Hematopoietic multipotent progenitor cell treated with erythropoietin and hydrocortisone succinate and interleukin-3 and kit ligand, for 4 days (in vitro differentiated cells): ENCODE measurements at places on chromosomes 6 and 20.

DNA sequence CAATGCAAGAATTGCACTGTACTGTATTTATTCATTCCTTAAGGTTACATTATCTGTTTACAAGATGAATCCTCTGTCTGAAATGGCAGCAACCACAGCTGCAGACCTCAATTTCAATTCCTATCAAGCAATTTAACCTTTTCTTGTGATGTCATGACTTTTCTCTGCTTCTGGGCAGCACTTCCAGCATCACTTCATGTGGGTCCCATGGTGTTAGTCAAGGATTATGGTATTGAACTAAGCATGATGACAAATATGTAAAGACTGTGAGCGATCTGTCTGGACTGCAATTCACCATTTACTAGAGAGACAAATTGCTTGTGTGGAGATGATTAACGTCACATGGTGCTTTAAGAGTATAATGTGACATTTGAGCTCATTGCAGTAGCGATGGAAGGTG is 90.5 kb upstream of the CCN2 start:
- no peak for DNase-seq

GRCh38 chr6:1247056-1247455 is 64.8 kb upstream of the FOXQ1 start:
- no peak for DNase-seq

- DNase-seq, result no peak
Observed at GRCh38 chr20:4819901-4820300, 98.2 kb downstream of the PRND start.

- no peak for DNase-seq
Observed at GRCh38 chr6:123527406-123527805, 109.3 kb downstream of the TRDN start.

- no peak for DNase-seq
Observed at GRCh38 chr6:105111871-105112270, 67.9 kb downstream of the POPDC3 start.

- DNase-seq, result no peak
Observed at GRCh38 chr6:45398075-45398813, 20.5 kb upstream of the SUPT3H start.

DNA sequence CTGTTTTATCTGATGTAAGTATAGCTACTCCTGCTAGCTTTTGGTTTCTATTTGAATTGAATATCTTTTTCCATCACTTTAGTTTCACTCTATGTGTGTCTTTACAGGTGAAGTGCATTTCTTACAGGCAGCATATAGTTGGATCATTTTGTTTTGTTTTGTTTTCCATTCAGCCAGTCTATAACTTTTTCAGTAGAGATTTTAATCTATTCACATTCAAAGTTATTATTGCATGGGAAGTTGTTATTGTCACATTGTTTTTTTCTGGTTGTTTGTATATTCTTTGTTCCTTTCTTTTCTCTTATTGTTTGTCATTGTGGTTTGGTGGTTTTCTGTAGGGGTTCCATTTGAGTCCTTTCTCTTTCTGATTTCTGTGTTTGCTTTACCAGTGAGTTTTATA is 151.2 kb downstream of the PDE10A start:
- DNase-seq, result no peak

- DNase-seq, result no peak
Observed at GRCh38 chr20:47412083-47412482, 55.6 kb upstream of the ZMYND8 start.

DNA sequence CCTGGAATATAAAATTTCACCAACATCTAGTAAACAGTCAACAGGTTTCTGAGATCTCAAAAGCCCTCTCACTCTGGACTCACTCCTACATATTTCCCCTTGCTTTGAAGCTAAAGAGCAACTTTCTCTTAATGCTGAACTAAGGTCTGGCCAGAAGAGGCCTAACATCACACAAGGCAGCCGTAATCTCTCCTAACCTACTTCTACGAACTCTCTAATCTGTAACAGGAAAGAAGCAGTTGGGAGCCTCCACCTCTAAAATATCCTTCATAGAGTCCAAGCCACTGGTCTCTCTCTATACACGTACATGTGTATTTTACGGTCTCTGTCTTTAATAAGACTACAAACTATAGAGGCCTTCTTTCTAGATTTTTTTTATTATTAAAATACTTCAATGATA is 72.0 kb downstream of the REV3L start:
- DNase-seq, result peak; percentile 50

DNA sequence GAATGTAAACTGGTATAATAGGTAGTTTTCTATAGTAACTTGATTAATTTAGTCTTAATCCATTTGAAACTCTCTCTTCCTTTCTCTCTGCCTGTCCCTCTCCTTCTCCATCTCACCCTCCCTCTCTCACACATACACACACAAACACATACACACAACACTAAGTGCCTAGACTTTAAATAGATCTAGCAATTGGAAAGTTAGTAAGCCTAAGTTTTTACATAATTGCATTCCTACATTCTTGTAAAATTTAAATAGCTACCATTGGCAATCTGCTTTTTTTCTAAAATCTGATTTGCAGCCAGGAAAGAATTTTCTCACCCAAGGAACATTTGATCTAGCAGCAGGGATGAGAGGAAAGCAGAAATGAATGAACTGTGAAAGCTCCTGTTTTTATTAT is 15.7 kb downstream of the GFRA4 start:
- DNase-seq, result no peak

DNA sequence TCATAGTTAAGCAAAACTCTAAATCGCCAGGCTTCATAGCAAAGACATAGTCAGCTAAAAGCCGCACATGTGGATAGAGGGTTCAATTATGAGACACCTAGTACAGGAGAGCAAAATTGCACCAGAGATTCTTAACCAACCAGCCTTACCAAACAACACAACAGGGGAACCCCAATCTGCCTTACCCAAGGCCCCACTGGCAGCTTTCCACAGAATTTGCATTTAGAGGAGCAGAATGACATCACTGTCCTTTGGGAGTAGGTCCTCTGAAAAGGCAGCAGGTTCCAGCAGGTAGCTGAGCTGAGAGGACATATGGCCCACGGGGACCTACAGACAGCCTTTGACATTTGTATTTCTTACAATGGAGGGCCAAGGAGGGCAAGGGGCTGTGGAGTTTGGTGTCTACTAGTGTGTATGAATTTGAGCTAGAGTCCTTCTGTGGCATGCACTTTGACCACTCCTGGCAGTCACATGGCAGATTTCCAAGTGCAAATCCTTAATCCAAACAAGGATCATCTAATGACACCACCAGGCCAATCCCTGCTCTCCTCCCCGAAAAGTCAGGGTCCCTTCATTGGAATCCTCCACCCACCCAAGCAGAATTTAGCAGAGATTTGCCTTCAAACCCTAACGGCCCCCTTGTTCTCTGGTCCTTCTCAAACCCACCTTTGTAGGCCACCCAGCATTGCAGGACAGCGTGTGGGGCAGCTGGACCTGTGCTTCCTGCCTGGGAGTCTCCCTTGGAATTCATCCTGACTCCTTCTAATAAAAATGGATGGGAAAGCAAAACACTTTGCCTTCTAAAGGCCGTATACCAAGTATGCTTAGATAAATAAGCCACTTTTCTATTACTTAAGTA is 171.2 kb upstream of the SUPT3H start:
- DNase-seq, result no peak

- DNase-seq, result no peak
Observed at GRCh38 chr6:169807699-169808607, 56.5 kb downstream of the ERMARD start.

DNA sequence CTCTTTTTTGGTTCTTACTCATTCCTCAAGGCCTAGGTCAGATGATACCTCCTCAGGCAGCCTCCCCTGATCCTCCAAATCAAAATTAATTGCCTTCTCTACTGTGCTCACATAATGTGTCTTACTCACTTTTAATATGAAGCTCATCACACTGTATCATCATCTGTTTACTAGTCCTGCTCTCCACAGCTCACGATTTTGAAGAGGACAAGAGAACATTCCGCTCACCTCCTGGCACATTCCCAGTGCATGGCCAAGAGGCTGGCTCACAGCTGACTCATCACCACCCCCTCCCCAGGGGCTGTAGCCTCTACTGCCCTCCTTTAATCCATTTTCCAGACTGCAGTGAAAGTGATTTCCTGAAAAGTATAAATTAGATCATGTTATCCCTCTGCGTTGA is 133.1 kb downstream of the ALDH8A1 start:
- no peak for DNase-seq

DNA sequence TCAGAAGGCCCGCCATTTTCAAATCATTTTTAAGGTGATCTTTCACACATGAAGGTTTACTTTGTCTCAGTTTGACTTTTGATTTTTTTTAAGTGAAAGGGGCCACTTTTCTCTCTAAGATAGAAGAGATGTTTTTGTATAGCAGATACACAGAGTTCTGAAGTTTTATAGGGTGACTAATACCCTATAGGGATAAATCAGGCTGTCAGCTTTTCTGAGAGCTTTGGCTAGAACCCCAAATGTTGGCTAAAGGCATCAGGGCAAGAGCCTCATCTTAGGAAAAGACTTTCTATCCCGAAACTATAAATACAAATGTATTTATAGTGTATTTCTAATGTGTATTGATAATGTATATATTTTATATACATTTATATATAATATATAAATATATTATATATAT is 181.4 kb downstream of the TBX18 start:
- no peak for DNase-seq

GRCh38 chr6:100633096-100633777 is 168.5 kb upstream of the SIM1 start:
- DNase-seq, result no peak

DNA sequence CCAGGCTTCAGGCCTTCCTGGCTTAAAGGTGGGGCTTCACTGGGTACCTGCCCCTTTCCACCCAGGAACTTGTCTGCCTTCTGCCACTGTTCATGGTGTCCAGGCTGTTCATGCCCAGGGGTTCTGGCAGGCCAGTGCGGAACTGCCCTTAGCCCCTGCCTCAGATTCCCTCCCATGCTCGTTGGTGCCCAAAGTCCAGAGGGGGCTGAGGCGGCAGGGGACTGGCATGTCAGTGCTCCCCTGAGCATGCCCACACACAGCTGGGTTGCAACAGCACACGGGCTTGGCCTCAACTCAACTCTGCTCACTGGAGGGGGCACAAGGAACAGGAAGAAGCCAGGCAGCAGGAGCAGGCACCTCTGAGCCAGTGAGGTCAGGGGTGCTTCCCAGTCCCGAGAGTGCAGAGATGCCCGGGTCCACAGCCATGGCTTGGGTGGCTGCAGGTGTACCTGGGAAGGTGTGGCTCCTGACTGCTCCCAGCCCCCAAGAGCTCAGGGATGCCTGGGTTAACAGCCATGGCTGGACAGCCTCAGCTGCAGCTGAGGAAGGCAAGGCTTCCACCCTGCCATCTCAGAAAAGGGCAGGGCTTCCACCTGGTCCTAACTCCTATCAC is 845.9 kb downstream of the EYS start:
- no peak for DNase-seq

DNA sequence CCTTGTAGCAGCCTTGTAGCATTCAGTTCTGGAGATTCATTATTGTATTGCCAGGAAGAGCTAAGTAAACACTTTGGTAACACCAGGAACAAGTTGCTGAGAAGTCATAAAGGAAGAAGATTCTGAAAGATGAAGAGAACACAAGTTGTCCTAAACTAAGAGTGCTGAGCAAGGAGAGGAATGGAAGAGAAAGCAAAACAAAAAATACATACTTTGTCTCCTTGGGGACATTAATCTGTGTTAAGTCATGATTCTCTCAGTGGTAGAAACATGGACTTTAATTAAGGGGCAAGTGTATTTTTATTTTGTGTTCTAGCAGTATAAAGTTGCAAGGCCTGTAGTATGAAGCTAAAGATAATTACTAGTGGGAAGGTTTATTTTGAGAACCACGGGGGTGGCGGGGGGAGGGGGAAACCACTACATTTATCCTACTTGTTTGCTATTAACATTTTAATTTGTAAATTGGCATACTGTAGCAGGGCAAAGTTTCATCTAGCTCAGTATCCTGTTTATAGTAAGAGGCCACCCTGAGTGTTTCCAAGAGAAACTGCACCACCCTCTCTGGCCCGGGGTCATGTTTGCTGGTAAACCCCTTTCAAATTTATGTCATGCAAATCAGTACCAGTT is 463.0 kb downstream of the CDKAL1 start:
- DNase-seq, result no peak

GRCh38 chr6:161458201-161458951 is 184.5 kb upstream of the AGPAT4 start:
- DNase-seq, result no peak

GRCh38 chr6:74287932-74288331 is 591.9 kb downstream of the CD109 start:
- no peak for DNase-seq

- DNase-seq, result no peak
Observed at GRCh38 chr20:40821429-40821828, 132.4 kb upstream of the MAFB start.

DNA sequence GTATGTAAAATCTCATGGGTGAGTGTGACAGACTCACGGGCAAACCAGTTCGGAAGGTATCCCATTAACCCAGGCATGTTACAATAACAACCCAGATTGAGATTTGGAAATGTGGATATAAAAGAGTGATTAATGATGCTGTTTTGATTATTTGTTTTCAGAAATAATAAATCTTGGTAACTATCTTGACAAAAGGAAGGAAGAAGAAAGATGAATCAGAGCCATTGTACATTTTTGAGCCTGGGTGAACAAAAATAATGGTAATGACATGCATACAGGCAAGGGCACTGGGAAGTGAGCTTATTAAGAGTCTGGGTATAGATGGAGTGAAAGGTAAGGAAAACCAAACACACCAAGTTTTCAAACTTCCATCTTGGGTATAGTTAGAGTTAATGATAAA is 862.0 kb downstream of the PHF3 start:
- no peak for DNase-seq

GRCh38 chr6:159357211-159357915 is 188.2 kb downstream of the FNDC1 start:
- no peak for DNase-seq

DNA sequence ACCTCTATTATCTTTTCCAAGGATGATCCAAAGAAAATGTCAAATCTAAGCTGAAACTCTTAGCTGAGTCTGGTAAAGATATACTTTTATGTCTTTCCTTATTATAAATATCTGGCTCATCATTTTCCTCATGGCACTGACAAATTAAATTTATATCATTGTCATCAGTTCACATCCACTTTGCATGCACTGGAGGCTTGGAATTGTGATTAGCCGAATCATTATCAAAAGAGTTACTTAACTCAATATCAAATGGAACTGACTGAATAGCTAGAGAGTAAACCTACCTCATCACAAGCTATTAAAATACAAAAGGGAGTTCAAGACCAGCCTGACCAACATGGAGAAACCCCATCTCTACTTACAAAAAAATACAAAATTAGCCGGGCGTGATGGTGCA is 713.9 kb upstream of the MARCKS start:
- DNase-seq, result no peak
